Common myeloid progenitor, CD34-positive (primary cell): ENCODE measurements at places on chromosomes 4 and X.

GRCh38 chr4:38568768-38569167, 95.2 kb upstream of the KLF3 start:
- no peak for DNase-seq

- no peak for DNase-seq
Observed at GRCh38 chr4:93776386-93777080, 52.0 kb upstream of the ATOH1 start.

GRCh38 chr4:102901804-102902203, 33.0 kb downstream of the CISD2 start:
- DNase-seq, result no peak

- DNase-seq, result no peak
Observed at GRCh38 chr4:84622959-84623358, 40.0 kb downstream of the CDS1 start.

DNA sequence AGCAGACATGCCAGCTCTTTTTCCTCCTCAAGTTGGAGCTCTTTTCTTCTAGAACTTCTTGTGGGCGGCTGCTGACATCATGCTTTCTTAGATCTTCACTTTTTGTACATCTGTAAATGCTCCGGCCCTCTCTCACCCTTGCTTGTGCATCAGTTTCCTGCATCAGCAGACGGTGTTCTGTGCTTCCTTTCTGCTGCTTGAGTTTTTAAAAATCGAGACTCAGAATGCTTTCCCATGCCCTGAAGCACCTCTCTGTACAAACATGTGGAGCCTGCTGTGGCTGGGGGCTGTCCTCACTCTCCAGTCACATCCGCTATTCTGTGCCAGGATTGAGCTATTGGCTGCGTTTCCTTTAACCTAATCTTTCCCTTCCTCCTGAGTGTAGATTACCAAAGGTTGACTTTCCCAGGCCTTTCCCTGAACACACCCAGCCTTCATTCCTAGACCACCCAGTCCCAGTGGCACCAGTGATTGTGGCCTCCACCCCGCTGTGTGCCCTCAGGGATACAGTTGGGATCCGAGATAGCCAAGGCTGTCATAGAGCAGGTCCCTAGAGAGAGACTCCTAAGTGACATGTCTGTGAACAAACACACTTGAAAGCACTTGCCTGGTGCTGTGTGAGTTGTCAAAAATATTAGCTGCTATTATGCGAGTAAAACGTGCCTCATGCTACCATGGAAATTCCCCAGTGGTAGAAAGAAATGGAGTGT, 41.9 kb downstream of the TNIP2 start:
- DNase-seq, result peak; percentile 76

DNA sequence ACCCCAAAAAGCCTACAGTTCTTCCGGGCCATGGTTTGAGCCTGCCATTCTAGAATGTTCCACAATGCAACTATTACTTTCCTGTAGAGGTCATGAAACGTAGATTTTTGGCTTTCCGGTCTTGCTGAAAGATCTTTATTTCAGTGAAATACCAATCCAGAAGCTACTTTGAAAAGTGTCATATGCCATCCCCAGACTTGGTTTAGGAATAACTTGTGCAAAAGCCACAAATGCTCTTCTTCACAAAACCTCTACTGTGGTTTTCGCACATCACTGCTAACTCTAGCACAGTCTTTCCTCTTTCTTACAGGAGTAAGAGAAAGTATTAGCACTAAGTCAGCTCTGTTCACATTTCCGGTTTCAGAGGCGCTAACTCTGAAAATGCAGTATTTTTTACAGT, 12.7 kb upstream of the CD40LG start:
- DNase-seq, result no peak

- DNase-seq, result no peak
Observed at GRCh38 chrX:64192040-64192439, 13.5 kb downstream of the AMER1 start.

DNA sequence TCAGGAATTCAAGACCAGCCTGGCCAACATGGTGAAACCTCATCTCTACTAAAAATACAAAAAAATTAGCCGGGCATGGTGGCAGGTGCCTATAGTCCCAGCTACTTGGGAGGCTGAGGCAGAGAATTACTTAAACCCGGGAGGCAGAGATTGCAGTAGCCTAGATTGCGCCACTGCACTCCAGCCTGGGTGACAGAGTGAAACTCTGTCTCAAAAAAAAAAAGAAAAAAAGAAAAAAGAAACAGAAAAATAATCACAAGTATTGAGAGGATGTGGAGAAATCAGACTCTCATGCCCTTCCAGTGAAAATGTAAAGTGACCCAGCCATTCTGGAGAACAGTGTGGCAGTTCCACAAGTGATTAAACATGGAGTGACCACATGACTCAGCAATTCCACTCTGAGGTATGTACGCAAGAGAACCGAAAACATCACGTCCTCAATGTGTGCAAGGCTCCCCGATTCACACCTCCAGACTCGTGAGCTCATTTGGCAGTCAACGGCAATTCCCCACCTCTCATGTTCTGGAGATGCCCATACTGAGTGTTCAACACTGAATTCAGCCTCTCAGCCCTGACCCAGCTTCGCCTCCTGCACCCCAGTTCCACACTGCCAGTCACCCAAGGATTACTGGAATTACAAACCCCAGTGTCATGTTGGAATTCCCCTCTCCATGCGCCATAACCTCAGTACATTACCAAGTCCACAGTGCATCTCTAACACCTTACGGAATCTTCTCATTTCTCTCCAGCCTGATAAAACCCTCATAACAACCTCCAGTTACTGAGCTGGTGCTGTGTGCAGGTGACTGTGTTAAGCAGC, 21.1 kb downstream of the ACOX3 start:
- no peak for DNase-seq

DNA sequence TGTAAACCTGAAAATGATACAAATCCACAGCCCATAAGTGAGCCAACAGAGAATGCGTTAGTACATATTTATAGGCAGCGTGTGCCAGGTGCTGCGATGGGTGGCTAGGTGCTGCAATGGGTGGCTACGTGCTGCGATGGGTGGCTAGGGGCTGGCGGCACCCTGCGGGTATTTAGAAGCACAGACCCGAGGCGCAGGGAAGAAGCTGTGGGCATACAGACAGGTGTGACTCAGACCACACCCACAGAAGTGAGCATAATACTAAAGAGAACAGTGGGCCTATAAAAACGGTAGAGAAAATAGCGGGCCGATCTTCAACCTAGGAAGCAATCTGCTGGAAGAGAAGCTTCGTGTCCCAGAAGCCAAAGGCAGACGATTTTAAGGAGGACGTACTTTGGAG, 81.1 kb downstream of the FAT1 start:
- no peak for DNase-seq
